Femur (tissue), 1 donor: ENCODE measurements at places on chromosomes 5 and 9.

DNA sequence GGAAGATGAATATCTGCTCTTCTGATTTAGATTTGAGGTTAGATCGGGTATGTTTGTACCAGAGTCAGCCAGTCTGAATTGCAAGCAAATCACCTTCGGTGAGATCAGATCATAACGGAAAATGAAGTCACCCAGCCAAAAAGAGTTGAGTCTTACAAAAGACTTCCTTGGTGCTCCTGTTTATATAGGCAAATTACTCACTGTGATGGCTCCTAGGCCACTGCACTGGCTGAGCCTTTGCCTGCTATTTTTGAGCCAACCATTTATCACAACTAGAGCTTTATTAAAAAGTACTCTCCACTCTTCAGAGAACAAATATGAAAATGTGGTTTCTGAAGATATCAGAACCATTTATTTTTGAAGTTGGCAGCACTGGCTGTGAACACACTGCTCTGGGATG is 277.7 kb upstream of the PCSK5 start:
- DNase-seq = no peak

GRCh38 chr9:129849901-129850300 is 14.6 kb downstream of the USP20 start:
- DNase-seq = no peak

DNA sequence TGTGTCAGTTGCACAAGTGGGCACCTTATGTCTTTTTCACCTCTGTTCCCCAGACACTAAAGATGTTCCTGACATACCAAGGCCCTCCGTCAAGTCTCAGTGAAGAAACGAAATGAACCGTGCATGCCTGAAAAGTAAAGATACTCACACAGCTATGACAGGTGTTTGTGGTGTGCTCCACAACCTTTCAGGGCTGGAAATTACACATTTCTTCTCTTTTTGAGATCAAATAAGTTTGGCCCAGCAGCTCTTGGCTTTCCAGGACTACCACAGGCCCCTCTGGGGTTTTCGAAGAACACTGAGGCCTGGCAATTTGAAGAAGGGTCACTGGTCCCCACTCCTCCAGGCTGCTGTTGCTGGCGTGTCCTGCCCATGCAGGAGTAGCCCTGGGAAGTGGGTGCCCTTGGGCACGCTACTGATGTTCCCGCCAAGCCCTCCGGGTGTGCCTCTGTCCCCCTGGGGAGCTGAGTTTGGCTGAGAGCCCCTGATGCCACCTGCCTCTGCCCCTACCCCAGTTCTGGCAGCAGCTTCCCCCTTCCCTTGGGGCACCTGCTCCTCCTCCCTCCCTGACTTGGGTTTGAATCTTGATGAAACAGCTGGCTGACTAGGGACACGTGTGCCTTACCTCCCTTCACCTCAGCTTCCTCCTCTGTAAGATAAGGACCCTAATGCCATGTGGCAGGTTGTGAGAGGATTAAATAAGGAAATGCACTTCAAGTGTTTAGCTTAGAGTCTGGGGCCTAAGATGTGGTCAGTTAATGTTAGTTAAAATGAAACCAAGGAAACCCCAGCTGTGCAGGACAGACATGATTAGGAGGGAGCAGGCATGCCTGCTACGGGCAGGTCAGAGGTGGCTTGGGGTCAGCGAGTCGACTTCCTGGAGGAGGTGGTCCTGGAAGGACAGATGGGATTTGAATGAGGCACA is 49.1 kb upstream of the GADD45G start:
- no peak for DNase-seq

DNA sequence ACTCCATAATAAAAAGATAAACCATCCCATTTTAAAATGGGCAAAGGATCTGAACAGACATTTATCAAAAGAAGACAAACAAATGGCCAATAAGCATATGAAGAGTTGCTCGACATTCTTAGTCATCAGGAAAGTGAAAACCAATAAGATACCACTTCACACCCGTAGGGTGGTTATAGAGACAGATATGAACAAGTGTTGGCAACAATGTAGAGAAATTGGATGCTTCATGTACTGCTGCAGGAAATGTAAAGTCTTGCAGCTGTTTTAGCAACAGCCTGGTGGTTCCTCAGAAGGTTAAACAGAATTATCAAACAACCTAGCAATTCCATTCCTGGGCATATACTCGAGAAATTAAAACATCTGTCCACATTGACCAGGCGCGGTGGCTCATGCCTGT is 42.5 kb downstream of the GTF3C4 start:
- DNase-seq = no peak

GRCh38 chr5:73387601-73388305 is 60.8 kb downstream of the FOXD1 start:
- DNase-seq = peak; percentile 80
